ENCODE measurements at places on chromosomes 7 and 10. TPM values are rescaled to one million over a fixed set of nuclear protein-coding genes. Genes with fewer than 3 reads are reported as not detected.

Gene POR
- total RNA-seq: 77.2 TPM

Gene FFAR4
- not detected for total RNA-seq

Gene INHBA
- 1.7 TPM for total RNA-seq

Gene ARHGAP12
- 23.2 TPM for total RNA-seq

Gene ZNF488
- total RNA-seq: 0.11 TPM

Gene IL15RA
- 22.9 TPM for total RNA-seq

Gene TMEM225B
- total RNA-seq: not detected

Gene CSTF2T
- total RNA-seq: 29.9 TPM

Gene C10orf90
- not detected for total RNA-seq

Gene FAM180A
- not detected for total RNA-seq

Gene TLX1
- not detected for total RNA-seq

Gene PNLIPRP2
- total RNA-seq: not detected

Gene SLC13A1
- total RNA-seq: not detected

Gene PLPP4
- 27.6 TPM for total RNA-seq

Gene MNX1
- not detected for total RNA-seq

Gene FXYD4
- not detected for total RNA-seq

Gene BMI1
- total RNA-seq: 83.6 TPM

Gene MBL2
- total RNA-seq: not detected

Gene CNPY1
- total RNA-seq: not detected

Gene LMOD2
- not detected for total RNA-seq

Gene FOXI2
- not detected for total RNA-seq

Gene LDB3
- total RNA-seq: not detected

Gene SH2B2
- 0.90 TPM for total RNA-seq

Gene SHH
- not detected for total RNA-seq

Gene ZNF503
- total RNA-seq: 2.8 TPM

Gene CLDN3
- total RNA-seq: not detected

Gene SLC18A3
- not detected for total RNA-seq

Gene MMD2
- total RNA-seq: not detected

Gene LAMB1
- 53.6 TPM for total RNA-seq
